BE2C (cell line): ENCODE measurements at places on chromosomes 1 and 21.

- peak; percentile 57 for DNase-seq
Observed at GRCh38 chr1:39539252-39539790, 37.3 kb downstream of the PABPC4 start.

DNA sequence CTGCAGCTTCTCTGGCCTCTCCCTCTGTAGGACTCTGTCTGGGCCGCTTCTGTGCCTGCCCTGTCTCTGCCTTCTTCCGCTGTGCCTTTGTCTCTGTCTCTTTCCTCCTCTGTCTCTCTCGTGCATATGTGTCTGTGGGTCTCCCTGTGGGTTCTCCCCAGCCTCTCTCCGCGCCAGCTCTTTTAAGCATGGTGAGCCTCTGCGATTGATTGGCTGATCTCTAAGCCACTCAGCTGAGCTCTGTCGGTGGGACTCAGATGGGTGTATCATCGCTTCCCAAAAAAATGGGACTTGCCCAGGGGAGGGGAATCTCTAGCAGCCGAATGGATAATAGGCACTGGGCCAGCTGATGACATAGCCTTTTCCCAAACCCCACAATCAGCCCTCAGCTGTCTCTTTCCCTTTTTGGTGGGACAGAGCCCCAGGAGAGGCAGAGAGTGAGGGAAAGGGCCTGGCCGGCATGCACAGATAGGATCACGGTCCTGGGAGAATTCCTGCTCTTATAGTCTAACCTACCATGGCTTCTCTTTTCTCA, at the start of gene ADAMTS4:
Gene ADAMTS4, minus strand, starts transcription at position 158 of the 535 bp plus-strand sequence. CDS start 427 bp downstream, outside the sequence.
- DNase-seq = no peak

GRCh38 chr1:110338309-110338885, 780 bp upstream of the RBM15 start:
- DNase-seq = peak; percentile 96

- DNase-seq = no peak
Observed at GRCh38 chr1:168007691-168008090, 70.8 kb upstream of the MPC2 start.

GRCh38 chr1:174408146-174408545, 39.6 kb upstream of the GPR52 start:
- no peak for DNase-seq

DNA sequence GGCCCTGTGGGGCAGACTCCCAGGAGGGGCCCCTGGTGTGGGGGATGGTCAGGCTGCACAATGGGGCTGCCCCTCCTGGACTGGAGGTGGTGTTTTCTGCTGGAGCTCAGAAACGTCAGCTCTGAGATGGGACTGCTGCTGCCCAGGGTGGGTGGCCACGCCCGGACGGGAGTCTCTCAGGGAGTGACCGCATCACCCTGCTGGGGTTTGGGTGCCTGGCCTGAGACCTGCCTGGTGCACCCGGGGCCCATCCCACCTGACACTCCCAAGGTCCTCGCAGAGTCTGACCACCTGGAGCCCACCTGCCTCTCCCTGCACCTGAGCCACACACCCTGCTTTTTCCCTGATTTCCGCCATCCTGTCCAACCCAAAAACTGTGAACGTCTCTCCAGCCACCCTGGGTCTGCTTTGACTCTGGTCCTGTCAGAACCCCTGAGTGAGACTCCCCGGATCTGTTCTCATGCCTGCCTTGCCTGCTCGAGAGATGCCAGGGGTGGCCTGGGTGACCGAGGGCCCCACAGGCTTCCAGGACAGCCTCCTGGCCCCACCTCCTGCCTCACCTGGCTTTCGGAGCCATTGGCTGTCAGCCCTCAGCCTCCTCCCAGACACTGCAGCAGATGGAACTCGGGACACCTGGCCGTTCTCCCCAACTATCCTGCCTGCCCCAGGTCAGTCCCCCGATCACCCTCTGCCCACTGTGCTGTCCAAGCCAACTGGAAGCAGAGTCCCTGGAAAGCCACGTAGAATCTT, 11.6 kb upstream of the SMYD3 start:
- DNase-seq = no peak

DNA sequence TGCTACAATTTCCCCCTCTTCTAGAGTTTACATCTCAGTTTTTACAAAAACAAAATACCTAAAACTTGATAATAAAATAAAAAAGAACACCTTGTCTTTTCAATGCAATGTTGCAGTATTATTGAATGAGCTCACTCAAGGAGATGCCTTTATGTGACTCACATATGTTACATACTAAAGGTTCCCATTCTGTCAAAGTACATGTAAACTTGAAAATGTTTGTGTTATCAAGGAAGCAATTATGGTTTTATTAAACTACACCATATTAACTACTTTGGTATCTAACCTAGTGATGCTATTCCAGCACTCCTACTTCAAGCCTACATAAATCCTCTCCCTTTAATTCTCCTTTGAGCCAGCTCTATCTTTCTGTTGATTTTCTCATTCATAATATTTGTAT, 658.3 kb downstream of the PTPRC start:
- DNase-seq = no peak

DNA sequence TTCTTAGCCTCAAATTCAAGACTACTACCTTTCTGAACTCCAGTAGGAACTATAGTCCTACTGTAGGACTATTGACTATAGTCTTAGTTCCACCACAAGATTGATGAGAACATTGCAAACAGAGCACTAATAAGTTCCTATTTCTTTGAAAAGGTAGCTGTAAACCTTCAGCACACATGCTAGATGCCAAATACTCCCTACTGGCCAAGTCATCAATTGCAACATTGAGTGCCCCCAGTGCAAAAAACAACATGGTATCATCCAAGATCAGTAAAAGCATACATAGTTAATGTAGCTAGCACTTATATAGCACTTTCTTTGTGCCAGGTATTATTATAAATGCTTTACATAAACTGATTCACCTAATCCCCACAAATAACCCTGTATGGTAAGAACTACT, 99.8 kb downstream of the MRPL39 start:
- DNase-seq = no peak

- DNase-seq = no peak
Observed at GRCh38 chr21:36207577-36208320, 51.1 kb downstream of the DOP1B start.

- no peak for DNase-seq
Observed at GRCh38 chr1:60149251-60149650, 75.7 kb upstream of the C1orf87 start.

DNA sequence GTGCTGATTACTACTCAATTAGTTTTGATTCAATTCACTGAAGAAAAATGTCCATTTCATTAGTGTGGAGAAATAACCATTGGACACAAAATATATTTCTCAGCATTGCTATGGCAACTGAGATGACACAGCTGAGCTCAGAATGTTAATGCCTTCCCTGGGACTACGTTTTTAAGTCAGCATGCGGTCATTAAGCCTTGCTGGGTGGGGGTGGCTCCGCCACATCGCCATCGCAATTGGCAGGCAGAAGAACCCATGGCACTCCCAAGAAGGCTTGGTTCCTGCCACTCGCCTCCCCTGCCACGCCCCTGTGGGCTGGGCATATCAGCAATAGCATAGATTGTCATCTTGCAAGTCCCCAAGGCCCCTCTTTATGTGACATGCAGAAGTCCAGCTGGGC, 256.7 kb upstream of the CAMK1G start:
- DNase-seq = peak; percentile 74

GRCh38 chr1:196678510-196678884, 26.7 kb downstream of the CFH start:
- DNase-seq = no peak

- DNase-seq = peak; percentile 65
Observed at GRCh38 chr1:154837672-154838171, 32.4 kb downstream of the KCNN3 start.

- no peak for DNase-seq
Observed at GRCh38 chr1:216910081-216910840, 187.0 kb upstream of the ESRRG start.

- DNase-seq = no peak
Observed at GRCh38 chr1:54835970-54836369, 34.8 kb upstream of the TTC22 start.

GRCh38 chr1:168098534-168099320, 38.0 kb downstream of the GPR161 start:
- DNase-seq = no peak

DNA sequence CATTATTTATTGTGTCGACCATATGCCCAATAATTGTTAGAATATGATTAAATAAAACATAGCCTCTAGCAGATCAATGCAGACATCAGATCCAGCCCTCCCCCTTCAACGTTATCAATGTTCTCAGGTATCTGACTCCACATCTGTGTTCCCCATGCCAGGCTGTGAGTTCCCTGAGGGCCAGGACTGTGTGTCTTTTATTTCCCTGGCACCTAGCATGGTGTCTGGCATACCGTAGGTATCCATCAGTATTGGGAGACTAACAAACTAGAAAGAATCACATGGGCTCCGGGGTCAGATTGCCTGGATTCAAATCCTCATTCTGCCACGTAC, 48.3 kb downstream of the SDC3 start:
- no peak for DNase-seq

- DNase-seq = no peak
Observed at GRCh38 chr1:171488190-171488929, 3.0 kb downstream of the PRRC2C start.

DNA sequence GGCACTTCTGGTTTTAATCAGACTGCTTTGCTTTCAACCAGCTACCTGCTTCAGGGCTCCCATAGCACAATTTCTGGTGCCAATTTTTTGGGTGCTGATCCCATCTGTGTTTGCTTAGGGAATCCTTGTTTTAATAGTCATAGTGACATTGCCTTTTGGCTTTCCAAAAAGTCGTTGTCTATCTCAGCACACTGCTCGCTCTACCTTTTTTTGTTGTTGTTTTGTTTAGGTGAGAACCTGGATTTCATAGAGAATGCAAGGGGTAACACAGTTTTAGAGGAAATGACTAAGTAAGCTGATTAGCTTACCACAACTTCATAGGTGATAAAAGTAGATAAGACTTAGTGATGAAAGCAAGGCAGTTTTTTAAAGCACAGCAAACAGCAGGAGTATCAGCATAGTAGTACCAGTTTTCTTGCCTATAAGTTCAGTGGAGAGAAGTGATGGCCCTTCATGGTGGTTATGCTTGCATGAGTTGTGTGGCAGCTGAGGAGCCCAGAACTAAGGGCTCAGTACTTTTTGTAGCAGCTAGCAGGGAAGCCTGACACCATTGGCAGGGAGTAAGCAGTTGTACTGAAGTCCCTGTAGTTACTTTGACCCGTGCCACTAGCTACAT, 31.3 kb downstream of the NEK7 start:
- no peak for DNase-seq

DNA sequence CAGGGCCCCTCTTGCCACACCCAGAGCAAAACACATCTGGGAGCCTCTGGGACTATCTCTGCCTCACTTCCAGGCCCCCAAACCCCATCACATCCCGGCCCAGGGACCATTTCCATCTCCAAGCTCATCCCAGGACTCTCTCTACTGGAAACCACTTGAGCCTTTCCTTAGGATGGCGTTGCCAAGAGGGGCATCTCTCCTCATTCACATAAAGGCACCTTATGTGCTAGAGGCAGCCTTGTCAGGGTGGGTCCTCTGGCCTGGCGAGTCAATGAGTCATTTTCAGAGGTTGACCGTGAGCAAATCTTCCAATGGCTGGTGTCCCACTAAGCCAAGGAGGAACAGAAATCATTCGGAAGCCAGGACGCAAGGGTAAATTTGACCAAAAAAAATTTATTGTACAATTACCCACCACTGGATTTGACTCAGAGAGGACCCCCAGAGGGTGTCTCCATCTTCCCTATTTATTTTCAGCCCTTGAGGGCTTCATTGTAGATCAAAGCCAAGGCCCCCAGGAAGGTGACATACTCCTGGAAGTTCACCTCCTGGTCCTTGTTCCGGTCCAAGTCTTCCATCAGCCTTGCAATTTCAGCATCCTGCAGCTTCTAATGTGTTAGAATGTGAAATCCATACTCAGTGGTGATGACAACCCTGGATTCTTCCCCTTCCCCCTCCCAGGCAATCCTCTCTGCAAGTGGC, 1.4 kb downstream of the S100A6 start:
- DNase-seq = no peak

- no peak for DNase-seq
Observed at GRCh38 chr1:41902159-41902577, 16.6 kb downstream of the HIVEP3 start.

DNA sequence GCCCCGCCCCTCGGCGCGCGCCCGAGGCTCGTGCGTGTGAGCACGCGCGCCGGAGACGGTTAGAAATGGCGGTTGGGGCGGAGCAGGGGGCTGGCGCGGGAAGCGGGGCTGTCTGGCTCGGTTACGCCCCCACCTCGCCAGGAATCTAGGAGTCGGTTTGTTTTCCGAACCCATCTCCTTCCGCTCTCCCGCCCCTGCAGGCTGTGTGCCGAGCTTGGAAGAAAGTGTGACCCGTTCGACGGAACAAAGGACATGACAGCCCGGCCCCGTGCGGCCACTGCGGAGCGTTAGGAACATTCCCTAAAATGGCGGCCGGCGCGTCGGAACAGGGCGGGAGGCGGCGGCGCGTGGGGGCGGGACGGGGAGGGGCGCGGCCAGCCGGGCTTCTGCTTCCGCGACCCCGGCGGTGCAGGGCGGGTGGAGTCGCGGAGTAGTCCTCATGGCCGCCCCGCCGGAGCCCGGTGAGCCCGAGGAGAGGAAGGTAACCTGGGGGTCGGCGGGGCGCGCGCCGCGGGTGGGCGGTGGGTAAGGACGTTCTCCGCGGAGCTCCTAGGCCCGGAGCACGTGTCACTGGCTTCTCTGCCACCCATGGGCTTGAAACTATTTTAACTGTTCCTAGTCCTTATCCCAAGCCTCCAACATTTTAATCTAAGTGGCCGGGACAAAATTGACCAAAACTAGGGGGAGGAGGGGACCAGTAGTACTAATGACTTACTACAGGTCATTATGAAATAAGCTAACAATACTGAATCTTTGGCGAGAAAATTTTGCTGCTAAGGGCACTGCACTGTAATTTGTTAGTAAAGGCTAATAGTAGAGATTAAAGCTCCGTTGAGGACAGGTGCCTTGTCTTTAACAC, at the start of gene COX20:
Gene COX20, plus strand, starts transcription at position 383 of the 859 bp plus-strand sequence. Its CDS starts 57 bp downstream, at position 440.
- DNase-seq = no peak

DNA sequence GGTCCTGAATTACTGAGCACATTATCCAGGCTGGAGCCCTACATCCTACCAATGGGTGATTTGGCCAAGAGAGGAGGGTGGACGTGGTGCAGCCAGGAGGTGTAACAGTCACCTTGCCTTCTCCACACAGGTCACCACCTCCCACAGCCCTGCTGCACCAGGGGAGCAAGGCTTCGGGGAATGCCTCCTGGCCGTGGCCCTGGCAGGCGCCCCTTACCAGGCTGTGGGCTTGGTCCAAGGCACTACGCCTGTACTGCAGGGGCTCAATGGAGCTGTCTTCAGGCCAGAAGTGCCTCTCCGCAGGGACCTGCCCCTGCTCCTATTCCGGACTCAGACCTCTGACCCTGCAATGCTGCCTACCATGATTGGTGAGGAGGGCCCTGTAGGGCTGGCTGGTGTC, 26.0 kb downstream of the HMGCS2 start:
- DNase-seq = no peak

- no peak for DNase-seq
Observed at GRCh38 chr21:17786851-17787181, 32.3 kb downstream of the C21orf91 start.
